ENCODE measurements at places on chromosomes 4 and X.
A peak's percentile ranks its signal among the peaks of the same experiment; 100 is the strongest.

- no peak for DNase-seq
Observed at GRCh38 chr4:90105274-90105673, 21.9 kb upstream of the CCSER1 start.

- no peak for DNase-seq
Observed at GRCh38 chr4:73445383-73446335, 9.6 kb downstream of the AFP start.

GRCh38 chr4:109624536-109624935 lies 64.5 kb downstream of the MCUB start:
- no peak for DNase-seq

DNA sequence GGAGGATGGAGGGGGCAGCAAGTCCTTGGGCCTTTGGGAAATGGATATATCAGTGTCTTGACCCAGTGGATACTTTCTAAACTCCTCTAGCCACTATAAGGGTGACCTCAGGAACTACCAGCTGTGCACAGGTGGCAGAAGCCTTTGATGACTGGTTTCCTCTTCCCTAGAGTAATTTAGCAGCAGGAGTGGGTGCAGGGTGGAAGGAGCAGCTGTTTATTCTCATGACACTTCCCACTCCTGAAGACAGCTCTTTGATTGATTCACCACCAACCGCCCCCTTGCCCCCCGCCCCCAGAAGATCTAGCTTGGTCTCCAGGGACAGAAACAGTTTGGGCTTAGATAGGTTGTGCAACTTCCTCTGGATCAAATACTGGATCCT lies 63.0 kb downstream of the GPC3 start:
- no peak for DNase-seq

DNA sequence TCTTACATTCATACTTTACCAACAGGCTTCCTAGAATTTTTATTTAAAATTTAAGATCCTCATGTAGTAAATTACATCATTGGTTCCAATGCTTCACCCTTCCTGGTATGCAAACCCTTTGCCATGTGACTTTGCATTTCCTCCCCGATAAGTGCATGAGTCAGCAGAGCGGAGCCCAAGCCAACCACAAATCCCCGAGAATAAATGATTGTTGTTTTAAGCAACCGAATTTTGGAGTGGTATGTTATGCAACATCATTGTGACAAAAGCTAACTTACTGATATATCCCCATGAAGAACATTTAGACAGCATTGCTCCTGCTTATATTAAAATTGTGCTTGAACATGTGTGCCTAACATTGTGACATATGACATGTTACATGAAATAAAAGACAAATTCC lies 199.4 kb upstream of the DDX53 start:
- DNase-seq, result no peak

- no peak for DNase-seq
Observed at GRCh38 chrX:9635803-9636202, 129.8 kb downstream of the GPR143 start.

GRCh38 chrX:16114611-16115010 lies 8.8 kb upstream of the GRPR start:
- no peak for DNase-seq

GRCh38 chrX:72308209-72308565 lies 2.5 kb upstream of the CITED1 start:
- no peak for DNase-seq

GRCh38 chr4:156773648-156774357 lies 197.8 kb downstream of the PDGFC start:
- DNase-seq, result no peak

DNA sequence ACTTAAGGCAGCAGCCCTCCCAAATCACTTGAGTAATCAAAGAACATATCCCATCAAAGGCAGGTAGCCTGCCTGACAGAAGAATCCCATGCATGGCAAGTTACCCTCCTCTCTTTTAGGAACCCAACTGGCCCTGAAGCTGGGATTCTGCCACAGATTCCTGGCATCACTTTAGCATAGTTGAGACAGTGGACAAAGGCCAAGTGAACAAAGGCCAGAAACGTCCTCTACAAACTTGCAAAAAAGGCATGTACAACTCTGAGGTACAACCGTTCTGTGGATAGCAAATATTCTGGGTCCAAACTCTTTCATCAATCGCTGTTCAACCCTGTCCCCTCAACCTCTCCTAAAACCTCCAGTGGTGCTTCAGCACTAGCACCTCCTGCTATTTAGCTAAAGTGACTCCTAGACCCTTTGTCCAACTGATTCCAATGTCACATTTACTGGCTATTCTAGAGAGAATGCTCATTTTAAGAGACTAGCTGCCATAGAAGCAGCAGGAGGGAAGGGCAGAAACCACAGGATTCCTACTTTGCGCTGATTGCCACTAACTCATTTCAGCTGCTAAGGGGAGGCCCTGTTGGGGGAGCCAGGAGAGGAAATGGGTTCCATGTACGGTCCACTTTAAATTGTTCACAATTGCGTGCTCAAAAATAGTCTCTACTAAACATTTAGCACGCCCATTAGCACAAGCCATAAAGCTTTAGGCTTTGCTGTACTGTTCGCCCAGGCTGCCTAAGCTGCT lies 105.9 kb downstream of the SHROOM4 start:
- DNase-seq, result no peak

DNA sequence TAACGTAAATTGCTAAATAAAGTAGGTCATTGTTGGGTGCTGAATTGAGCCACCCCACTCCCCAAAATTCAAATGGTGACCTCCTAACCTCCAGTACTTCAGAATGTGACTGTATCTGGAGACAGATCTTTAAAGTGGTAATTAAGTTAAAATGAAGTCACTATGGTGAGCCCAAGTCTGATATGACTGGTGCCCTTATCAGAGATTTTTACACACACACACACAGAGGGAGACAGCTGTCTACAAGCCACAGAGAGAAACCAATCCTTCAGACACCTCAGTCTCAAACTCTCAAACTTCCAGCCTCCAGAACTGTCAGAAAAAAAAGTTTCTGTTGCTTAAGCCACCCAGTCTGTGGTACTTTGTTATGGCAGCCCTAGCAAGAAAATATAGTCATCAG lies 879.2 kb upstream of the INTU start:
- no peak for DNase-seq

GRCh38 chr4:126611900-126612299 lies 1020.9 kb upstream of the INTU start:
- no peak for DNase-seq

DNA sequence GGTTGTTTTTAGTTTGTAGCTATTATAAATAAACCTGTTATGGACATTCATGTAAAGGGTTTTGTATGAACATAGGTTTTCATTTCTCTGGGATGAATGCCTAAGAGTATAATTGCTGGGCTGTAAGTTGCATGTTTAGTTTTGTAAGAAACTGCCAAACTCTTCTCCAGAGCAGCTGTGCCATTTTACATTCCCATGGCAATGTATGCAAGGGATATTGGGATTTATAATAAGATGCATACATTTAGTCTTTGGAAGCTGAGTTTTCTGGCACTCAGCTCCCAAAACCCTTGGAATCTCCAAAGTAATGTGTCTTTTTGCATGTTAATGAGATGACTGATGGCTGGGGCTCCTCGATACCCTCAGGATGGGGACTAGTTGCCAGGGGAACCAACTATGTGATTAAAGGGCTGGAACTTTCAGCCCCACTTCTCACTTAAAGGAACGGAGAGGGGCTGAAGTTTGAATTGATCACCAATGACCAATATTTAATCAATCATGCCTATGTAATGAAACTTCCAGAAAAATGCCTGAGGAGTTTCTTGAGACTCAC lies 44.0 kb downstream of the SERTM2 start:
- DNase-seq, result no peak

GRCh38 chr4:100165809-100166208 lies 24.5 kb downstream of the DDIT4L start:
- DNase-seq, result no peak

DNA sequence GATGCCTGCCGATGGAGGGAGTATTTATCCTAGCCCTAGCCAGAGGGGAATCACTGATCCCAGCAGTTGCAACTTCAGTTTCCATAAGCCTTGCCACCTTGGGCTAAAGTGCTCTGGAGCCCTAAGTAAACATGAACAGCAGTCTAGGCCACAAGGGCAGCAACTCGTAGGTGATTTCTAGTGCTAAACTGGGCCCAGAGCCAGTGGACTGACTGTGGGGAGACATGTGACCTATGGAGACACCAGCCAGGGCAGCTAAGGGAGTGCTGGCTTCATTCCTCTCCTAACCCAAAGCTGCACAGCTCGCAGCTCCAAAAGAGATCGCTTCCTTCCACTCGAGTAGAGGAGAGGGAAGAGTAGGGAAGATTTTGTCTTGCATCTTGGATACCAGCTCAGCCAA lies 120.8 kb upstream of the MAGEA10 start:
- DNase-seq, result no peak

DNA sequence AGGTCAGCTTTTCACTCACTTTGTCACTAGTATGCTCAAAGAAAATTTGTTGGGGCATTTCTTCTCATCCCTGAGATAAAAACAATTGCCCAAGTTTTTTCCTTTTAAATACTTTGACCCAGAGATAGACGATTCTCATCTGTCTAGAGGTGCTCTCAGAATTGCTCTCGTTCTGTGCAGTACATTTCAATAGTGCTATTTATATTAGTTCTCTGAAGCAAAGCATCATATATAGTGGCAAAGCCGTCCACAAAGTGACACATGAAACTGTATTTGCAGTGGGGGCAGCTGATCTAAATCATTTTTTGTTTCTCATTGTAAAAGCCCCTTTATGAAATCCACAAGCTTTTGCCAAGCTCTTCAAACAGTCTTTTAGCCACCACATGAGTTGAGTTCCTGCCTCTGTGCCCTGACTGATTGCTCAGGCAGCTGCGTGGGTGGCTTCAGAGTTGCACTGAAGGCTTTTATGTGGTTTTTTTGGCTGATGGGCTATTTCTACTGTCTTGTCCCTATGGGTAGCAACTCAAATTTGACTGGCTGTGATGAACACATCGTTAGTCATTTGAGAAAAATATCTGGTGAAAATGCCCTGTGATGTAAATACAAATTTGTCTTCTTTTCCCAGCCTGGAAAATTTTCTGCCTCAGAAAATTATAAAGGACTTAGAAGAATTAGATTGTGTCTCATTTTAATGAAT lies 119.1 kb upstream of the OTUD4 start:
- DNase-seq, result peak; percentile 70

- no peak for DNase-seq
Observed at GRCh38 chr4:5746829-5747737, 36.1 kb downstream of the EVC start.

DNA sequence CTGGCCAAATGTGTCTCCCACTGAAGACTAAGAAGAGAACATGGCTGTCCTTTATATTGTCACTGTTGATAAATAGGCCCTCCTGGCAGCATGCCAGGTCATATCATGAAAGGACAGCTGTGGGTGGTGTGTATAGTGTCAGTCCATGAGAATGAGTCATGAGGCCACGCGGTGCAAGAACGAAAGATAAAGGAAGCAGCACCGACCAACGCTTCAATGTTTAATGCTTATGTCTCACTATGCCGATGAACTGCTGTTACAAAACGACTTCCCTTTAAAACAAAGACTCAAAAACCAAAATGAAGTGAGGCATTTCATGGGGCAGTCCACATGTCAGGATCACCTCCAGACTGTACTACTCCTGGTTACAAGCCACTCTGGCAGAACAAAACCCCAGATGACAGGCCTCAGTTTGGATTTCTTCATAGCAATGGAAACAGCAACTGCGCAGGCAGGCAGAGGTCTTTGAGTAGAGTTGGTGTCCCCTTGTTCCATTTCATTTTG lies 5.2 kb upstream of the TCEANC start:
- DNase-seq, result peak; percentile 24

DNA sequence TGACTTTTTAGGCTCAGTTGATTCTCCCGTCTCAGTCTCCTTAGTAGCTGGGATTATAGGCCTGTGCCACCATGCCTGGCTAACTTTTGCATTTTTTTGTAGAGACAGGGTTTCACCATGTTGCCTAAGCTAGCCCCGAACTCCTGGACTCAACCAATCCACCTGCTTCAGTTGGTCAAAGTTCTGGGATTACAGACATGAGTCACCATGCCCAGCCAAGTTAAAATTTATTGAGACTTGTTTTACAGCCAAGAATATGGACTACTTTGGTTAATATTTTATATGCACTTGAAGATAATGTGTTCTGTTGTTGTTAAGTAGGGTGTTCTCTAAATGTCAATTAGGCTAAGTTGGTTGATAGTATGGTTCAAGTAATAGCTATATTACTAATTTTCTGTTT lies 58.7 kb downstream of the CYTL1 start:
- no peak for DNase-seq

DNA sequence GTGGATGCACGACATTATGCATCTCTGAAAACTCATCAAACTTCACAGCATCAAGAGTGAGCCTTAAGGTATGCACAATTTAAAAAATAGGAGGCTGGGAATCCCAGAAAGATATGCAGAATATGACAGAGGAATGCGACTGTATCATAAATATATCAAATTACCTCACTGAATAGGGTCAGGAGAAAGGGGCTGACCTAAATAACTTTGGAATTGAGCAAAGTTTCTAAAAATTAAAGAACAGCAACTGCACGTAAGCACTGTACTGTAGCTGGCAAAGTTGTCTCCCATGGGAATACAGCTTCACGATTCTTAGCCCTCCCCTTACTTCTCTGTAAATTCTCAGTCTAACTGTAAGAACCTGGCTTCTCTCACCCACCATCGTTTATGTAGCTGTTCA lies 397.4 kb upstream of the ZFP42 start:
- no peak for DNase-seq

DNA sequence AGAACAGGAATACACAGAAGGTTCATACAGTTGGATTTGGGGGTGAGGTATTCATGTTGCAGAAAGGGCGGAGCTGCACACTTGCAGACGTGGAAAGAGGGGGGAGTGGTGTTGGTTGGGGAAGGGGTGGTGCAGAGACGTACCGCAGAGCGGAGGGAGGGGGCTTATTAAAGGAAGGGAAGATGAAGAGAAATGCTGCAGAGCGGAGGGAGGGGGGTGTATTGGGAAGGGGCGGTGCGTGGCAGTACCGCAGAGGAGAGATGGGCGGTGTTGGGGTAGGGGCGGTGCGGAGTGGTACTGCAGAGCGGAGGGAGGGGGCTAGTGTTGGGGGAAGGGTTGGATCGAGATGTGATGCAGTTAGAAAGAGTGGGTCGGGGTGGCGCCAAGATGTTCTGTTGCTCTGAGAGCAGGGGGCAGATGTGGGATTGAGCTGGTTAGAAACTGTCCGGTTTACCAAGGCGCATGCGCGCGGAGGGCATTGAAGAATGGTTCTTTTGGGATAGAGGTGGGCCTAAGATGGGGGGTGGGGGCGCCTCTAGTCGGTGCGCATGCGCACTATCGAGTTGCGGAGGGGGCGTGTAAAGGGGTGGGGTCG lies 900 bp downstream of the TRO start:
- peak; percentile 21 for DNase-seq

- no peak for DNase-seq
Observed at GRCh38 chr4:24514808-24515207, 69.5 kb downstream of the DHX15 start.

- DNase-seq, result no peak
Observed at GRCh38 chr4:83276299-83277040, 8.1 kb downstream of the COQ2 start.

GRCh38 chr4:79856196-79856595 lies 216.8 kb downstream of the ANTXR2 start:
- no peak for DNase-seq

- peak; percentile 1 for DNase-seq
Observed at GRCh38 chr4:36551697-36552214, 270.3 kb downstream of the DTHD1 start.

GRCh38 chr4:163941221-163941905 lies 446.9 kb downstream of the TMA16 start:
- no peak for DNase-seq

Data from stimulated activated CD4-positive, alpha-beta T cell treated with anti-CD3 and anti-CD28 coated beads, Interleukin-12 subunit alpha, Interleukin-12 subunit beta, amount 100 ng/mL, for 48 hours (primary cell).